Brain microvascular endothelial cell (primary cell): ENCODE measurements at places on chromosomes 3 and 15.
A peak's percentile ranks its signal among the peaks of the same experiment; 100 is the strongest.

GRCh38 chr3:115980709-115981108, 357.4 kb downstream of the GAP43 start:
- no peak for DNase-seq

DNA sequence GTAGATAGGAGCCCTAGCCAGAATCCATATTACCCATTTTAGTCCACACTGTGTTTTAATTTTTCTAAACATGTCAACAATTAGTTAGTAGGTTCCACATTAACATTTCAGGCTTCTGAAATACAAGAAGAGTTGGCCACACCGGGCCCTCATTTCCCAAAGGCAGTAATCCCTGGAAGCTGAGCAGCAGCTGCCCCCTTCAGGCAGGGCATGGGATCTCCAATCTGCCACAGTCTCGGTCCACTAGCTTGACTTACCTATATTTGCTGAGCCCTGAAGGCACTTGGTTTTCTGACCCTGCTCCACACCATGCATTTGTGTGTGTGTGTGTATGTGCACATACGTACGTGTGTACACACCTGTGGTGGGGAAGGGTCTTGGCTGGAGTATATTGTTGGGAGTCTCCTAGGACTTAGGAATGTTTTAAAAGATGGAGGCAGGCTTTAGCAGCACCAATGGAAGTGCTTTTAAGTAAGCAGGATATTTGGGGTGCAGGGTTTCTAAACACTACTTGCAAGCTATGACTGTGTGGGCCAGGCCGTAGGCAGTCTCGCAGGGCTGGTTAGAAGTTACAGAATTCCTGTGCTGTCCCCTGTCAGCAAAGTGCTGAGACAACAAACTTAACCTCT, 71.2 kb upstream of the SOX14 start:
- DNase-seq, result no peak

DNA sequence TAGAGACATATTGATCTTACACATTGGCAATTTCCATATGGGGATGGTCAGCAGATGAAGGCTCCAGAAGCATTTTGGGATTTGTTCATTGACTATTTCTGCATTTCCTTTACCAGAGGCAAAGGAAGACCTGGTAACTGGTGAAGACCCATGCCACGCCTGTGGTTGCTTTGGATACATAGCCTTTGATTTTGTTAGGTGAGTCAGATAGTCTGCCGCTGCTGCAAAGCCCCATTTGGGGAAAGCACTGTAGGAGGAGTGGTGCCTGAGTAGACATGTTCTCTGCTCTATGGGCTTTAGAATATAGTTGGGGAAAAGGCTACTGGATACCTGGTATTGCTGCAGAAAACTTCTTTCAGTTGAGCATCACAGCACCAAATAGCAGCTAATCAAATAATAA, 56.8 kb downstream of the TFG start:
- DNase-seq, result no peak

DNA sequence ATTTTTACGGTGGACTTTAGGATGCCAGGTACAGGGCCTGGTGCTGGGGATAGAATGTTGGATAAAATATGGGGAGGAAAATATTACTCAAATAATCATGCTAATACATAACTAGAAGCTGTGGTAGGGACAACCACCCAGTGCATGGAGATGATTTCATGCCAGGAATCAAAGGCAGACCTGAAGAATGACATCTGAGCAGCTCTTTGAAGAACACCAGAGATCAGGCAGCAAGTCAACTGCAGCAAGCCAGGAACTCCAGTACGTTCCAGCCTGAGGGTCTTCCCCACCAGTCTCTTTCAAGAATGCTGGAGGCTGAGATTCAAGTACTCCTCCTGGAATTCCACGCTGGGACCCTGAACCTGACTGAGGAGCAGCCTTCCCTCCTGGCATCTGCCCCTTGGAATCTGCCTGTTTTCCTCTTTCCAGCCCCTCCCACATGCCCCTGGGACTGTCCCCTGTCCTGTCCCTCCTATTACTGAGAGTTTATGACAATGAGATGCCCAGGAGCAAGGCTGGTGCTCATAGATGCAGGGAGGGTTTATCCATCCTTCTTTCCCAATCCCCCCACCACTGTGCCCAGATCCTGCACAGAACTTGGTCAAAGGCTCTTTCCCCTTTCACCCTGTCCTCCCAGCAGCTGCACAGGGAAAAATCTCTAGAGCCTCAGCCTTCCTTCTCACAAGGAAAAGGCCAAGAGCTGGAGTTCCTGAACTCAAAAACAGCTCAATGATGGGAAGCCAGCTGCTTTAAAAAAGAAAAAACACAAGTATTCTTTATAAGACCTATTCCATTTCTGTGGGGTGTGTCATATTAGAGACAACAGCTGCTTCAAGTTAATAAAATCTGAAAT, 68.0 kb downstream of the PDZRN3 start:
- no peak for DNase-seq

- no peak for DNase-seq
Observed at GRCh38 chr3:52221141-52221562, 4.3 kb downstream of the TLR9 start.

- DNase-seq, result no peak
Observed at GRCh38 chr3:173793963-173794362, 396.4 kb downstream of the NLGN1 start.

DNA sequence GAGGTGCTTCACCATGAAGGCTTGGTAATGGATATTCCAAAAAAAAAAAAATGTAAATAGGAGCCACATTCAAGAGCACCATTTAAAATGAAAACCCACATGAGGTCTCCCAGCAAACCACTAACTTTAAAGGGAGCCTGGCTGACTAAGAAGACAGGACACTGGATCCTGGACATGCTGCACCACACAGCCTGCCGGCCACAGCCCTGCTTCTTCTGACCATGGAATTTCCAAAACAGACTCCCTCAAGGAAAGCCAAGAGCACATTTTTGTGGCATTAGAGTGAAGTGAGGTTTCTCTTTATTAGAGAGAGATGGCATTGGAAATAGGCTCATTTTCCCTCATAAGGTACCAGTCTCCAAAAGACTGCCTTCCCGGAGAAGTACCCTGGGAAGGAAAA, 113.9 kb downstream of the RORA start:
- no peak for DNase-seq

GRCh38 chr15:94246016-94246415, 14.7 kb downstream of the MCTP2 start:
- DNase-seq, result no peak

- peak; percentile 12 for DNase-seq
Observed at GRCh38 chr3:105965384-105965783, 96.6 kb upstream of the CBLB start.

DNA sequence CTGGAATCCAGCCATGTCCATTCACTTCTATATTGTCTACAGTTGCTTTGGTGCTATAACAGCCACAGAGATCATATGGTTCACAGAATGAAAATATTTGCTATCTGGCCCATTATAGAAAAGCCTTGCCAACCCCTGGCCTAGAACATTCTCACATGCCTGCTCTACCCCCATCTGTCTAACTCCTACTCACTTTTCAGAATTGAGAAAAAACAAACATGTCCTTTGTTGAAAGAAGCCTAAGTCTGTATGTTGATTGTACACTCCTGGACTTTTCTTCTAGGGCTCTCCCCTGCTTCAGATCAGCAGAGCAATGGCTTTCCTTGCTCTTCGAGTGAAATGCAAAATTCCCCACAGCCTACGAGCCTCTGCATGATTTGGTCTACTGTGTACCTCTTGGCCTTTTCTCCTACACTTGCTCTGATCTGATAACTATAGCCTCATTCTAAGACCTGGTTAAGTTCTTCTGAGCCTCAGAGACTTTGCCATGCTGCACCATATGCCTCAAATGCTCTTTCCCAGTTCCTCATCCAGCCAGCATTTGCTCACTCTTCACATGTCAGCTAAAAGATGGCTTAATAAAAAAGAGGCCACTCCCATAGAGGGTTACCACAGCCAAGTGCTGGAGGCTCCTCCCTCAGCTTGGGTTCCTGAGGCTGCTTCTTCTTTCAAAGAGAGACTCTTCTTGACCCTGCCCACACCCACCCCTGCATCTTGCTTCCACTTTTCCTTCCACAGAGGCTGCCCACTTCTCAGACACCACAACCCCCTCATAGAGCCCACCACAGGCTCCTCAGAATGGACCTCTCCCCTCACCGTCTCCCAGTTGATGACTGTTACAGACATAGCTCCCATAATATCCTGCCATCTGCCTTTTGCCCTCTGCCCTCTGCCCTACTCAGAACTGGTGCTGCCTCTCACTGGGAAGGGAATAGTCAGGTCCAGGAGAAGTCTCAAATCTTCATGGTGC, 22.9 kb upstream of the DCLK3 start:
- no peak for DNase-seq

- DNase-seq, result no peak
Observed at GRCh38 chr3:123332124-123332641, 116.7 kb downstream of the ADCY5 start.

GRCh38 chr15:37880009-37880834, 54.2 kb upstream of the TMCO5A start:
- DNase-seq, result peak; percentile 44

DNA sequence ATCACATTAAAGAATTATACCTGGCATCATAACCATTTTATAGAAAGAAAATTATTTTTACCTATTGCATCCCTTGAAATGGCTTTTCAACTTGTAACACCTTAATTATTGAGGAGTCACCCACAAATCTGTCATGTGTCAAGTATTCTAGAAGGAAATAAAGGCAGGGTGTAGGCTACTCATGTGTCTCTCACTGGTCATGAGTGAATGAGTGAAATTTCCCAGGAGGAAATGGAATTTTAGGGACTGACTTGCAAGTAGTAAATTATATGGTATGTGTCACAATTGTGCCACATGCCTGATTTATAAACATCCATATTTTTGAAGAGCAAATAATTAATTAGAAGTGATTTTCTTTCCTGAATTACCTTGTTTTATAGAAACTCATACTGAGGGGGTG, 310.5 kb upstream of the ADAMTS9 start:
- DNase-seq, result no peak

GRCh38 chr15:56919609-56920366, 1.3 kb downstream of the TCF12 start:
- DNase-seq, result peak; percentile 12

- DNase-seq, result peak; percentile 56
Observed at GRCh38 chr3:192933779-192934460, 16.3 kb upstream of the MB21D2 start.

DNA sequence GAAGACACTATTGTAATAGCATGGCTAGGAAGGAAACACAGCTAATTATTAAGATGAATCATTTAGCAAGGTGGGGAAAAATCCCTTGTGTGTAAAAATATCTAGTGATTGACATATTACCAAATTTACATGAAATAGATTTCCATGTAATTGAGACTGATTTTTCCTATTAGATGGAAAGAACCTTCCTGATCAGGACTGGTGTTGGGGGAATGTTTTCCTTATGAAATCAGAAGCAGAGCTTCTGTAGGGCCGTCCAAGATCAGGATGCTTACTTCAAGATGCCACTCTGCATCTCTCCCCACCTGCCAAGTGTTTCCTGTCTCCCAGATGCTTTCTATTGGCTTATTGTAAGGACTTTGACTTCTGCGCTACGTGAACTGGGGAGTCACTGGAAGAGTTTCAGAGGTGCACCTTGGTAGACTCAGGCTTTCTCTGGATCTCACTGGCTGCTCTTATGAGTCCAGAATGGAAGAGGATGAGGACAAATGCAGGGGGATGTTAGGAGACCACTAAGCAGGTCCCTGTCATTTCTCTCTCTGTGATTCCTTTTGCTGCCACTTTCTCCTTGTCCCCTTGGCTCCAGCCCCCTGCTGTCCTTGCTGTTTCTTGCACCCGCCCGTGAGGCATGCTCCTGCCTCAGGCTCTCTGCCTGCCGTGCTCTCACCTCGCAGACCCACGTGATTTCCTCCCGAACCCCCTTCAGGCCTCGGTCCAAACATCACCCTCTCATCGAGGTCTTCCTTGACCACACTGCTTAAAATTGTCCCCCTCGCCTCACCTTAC, 30.1 kb downstream of the BTD start:
- no peak for DNase-seq

GRCh38 chr3:146546366-146546965, 2.1 kb upstream of the PLSCR1 start:
- no peak for DNase-seq

- no peak for DNase-seq
Observed at GRCh38 chr3:191262650-191263049, 63.6 kb downstream of the OSTN start.

DNA sequence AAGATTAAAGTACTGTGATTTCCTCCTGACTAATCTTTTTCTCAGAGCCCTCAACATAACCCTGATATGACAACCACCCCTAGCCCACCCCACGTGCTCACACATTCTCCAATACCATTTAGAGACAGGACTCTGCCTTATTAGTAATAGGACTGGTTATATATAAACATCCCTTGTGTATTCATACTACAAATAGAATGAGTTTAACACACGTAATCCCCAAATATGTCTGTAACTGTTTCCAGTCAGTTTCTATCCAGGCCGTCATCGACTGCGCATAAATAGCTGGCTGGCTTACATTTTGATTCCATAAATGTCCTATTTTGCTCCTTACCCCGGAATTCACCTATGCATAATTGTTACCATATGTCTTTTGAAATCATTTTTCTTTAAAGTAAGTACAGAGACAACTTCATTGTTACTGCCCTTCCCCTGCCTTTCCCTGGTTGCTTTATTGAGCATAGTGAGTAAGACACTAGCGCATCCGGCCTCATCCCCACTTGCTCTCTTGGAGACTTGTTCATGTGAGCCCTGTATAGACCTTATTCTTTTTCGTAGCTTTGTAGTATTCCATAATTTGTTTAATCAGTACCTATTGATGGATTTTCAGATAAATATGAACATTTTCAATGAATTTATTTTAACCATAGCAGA, 3.5 kb upstream of the P2RY14 start:
- DNase-seq, result peak; percentile 92

DNA sequence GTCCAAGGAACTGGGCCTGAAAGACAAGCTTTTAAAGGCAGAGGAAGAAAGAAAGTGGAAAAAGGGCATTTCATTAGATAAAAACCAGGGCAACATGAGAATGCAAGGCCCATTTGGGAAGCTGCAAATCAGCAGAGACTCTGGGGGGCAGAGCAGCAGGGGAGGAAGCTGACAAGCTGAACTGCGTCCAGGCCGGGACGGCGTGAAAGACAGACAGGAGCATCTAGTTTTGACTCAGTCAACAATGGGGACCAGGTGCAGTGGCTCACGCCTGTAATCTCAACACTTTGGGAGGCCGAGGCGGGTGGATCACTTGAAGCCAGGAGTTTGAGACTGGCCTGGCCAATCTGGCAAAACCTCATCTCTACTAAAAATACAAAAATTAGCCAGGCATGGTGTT, 69.9 kb downstream of the CDC25A start:
- DNase-seq, result no peak

- DNase-seq, result no peak
Observed at GRCh38 chr3:150751781-150752263, 11.1 kb downstream of the SIAH2 start.

GRCh38 chr15:58410353-58410752, 21.4 kb upstream of the LIPC start:
- DNase-seq, result no peak

DNA sequence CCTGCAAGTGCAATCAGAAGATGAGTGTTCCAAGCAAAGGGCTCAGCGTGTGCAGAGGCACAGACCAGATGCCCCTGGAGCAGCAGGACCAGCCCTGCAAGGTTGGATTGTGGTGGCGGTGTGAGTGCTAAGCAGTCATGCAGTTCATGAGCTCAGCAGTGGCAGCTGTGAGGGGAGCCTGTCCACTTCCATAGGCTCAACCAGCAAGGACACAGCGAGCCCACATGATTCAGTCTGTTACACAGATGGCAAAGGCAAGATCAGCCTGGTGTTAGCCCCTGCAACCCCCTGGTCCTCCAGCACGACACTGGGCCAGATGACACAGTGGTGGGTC, 95.9 kb upstream of the PRR23E start:
- no peak for DNase-seq
